ENCODE measurements at places on chromosomes 7 and 10.

GRCh38 chr10:79103129-79103528 is 34.4 kb downstream of the ZMIZ1 start:
- no peak for DNase-seq

- DNase-seq: peak; percentile 72
These were observed 2.9 kb downstream of the FOXL3 start for GRCh38 chr7:292826-293225.

DNA sequence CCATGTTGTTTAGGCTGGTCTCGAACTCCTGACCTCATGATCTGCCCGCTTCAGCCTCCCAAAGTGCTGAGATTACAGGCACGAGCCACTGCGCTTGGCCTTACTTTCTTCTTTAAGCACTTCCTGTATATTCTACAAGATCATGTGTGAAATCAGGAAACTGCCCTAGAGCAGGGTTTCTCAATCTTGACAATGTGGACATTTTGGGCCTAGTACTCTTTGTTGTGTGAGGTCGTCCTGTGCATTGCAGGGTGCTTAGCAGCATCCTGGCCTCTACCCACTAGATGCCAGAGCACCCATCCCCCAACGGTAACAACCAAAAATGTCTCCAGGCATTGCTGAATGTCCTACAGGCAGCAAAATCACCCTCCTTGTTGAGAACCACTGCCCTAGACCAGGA is 24.7 kb downstream of the RRP12 start:
- DNase-seq: no peak

DNA sequence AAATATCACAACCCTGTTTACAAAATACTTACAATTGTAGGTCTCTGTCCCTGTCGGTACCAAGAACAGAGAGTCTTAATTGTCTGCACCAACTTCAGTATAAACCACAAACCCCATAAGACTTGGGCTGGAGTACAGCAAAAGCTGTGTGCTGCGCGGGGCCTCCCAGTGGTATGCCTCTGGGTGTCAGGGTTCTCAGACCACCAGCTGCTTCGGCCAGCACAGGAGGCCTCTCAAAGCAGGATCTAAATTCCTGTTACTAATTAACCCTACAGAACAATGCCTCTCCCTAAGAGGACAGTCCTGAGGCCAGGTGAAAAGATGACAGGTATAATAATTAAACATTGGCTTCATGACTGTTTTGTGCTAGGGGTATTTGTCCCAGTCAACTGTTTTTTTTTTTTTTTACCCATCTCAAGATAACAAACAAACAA is 957 bp upstream of the SVIL start:
- DNase-seq: no peak

DNA sequence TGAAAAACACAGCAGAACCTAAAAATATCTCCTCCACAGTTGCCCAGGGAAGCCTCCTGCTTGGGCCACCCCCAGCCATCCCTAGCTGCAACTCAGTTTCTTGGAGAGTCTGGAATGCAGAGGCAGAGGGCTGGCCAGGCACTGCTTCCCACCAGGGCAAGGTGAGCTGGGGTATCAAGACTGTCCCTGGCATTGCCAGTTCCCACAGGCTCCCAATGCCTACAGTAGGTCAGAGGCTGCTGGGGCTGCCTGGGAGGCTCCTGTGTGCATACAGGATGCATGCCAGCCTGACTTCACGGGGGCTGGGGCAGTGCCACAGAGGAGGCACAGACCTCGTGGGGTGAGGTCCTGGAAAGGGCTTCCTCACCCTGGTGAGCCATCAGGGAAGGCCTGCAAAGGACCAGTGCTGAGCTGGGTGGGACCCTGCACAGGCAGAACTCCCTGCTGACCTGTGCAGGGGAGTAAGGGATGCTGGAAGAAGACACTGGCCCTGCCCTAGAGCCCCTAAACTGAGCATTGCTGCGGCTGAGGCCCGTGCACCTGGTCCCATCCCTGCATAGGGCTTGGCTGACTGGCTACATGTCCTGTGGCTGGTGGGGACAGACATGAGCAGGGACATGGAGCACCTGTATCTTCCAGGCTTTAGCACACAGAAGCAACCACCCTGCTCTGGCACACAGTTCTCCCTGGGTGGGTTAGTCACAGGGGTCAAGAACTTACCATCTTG is 121.9 kb upstream of the RET start:
- DNase-seq: peak; percentile 41

- DNase-seq: no peak
These were observed 20.7 kb downstream of the SKAP2 start for GRCh38 chr7:26843705-26844104.

DNA sequence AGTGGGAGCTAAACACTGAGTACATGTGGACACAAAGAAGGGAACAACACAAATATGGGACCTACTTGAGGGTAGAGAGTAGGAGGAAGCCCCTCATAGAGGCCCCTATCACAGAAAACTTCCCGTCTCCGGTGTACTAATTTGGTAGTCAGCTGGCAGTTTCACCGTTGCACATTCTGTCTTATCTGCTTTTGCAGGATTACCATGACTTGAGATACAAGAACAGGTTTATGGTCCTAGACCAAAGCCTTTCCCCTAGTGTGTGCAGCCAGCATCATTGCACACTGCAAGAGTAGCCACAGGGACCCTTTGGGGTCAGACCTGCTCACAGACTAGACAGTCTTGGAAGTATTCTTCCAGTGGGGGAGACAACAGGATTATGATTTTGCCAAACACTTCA is 5.9 kb upstream of the IFIT1B start:
- no peak for DNase-seq

- DNase-seq: no peak
These were observed 13.0 kb downstream of the HNRNPA2B1 start for GRCh38 chr7:26187380-26188205.

GRCh38 chr10:91664426-91664825 is 31.6 kb upstream of the PPP1R3C start:
- DNase-seq: no peak

- DNase-seq: no peak
These were observed 186.1 kb downstream of the HERPUD2 start for GRCh38 chr7:35508623-35509400.

- DNase-seq: no peak
These were observed 7.8 kb upstream of the LAMB4 start for GRCh38 chr7:108137993-108138392.

GRCh38 chr10:31424473-31424872 is 105.5 kb downstream of the ZEB1 start:
- DNase-seq: no peak

DNA sequence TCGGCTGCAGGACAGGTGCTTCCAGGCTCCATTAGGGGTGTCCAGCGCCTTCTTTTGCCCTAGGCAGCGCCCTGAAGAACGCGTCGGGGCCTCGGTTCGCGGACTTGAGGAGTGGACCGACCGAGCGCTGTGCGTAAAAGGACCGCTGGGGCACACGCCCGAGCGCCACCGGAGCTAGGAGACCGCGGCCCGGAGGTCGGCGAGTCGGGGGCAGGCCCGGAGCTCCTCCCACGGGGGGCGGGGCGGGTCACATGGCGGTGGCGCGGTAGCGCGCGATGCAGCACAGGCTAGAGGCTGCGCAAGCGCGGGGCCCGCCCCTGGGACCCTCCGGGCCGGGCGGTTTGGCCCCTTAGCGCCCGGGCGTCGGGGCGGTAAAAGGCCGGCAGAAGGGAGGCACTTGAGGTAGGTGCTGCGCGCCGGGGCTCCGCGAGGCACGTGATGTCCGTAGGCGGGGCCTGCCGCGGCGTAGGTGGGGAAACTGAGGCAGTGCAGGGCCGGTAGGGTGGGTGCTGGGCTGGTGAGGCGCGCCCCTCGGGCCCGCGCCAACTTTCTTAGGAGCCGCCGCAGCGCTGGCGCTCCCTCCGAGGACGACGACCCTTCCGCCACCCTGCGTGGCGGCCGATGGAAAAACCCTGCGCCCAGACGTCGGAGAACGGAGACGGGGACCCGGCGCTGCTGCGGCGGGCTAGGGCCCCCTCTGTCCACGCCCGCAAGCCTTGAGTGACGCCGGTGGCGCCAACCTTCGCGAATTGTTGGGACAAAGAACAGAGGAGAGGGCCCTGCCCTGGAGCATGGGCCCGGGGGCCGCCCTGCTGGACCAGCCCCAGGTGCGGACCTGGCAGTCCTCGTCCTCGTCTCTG is at the start of gene PRXL2A:
TSS of gene PRXL2A (plus strand) at position 310 of the 860 bp plus-strand sequence. CDS start 11,917 bp downstream, outside the sequence.
- peak; percentile 90 for DNase-seq

DNA sequence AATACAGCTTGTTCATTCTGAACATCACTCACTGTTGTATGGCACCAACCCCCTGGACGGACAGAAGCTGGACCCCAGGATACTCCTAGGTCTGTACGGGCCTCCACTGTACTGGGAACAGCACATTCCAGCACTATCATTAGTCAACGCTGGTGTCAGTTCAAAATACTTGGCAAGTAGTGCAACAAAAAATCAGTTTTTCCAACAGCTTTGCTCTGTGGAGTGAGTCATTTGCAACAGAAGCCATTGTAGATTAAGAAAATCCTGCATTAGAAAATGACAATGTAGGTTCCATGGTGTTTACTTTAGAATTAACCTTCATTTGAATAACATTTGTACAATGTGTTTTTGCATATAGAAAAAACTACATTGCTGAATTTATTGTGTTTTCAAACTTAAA is 266.6 kb downstream of the HDAC9 start:
- DNase-seq: no peak

GRCh38 chr7:122846591-122846990 is 39.7 kb downstream of the CADPS2 start:
- DNase-seq: no peak

DNA sequence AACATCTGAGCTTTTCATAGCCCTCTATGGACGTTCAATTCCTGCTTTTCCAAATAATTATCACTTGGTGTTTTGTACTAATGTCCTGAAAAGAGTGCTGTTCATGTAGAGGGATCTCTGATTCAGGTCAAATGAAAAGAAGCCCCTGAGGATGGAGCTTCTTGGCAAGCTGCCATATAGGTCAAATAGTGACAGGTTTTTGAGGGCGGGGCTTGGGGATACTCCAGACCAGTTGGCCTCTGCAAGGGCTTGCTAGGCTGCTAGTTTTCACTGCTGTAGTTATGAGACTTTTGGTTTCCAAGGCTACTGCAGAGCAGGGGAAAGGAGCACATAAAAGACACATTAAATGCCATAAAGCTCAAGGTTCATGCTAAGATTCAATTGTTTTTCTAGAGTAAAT is 257.2 kb upstream of the CACNA2D1 start:
- no peak for DNase-seq

- no peak for DNase-seq
These were observed 766.3 kb downstream of the DNAJB9 start for GRCh38 chr7:109335951-109336350.

DNA sequence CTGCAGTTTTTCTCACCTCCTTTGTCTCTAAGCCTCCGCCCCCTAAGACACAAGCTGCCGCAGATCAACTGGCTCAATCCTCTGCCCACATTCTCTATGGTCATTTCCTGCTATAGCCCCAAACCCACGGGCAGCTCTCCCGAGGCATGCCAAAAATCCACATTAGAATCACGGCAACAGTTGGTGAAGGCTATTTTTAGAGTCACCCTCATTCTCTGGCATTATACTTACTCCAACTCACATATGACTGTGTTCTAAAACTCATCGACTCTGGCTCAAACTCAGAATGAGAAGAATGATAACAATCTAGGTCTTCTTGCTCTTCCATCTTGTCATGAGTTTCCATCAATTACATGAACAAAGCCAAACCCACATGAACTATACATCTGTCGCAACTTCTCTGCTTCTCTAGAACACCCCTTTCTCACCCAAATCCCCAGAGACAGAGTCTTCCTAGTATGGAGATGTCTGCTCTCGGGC is 10.9 kb upstream of the KIAA1549 start:
- DNase-seq: no peak

GRCh38 chr7:3028071-3028757 is 15.5 kb downstream of the CARD11 start:
- DNase-seq: no peak

DNA sequence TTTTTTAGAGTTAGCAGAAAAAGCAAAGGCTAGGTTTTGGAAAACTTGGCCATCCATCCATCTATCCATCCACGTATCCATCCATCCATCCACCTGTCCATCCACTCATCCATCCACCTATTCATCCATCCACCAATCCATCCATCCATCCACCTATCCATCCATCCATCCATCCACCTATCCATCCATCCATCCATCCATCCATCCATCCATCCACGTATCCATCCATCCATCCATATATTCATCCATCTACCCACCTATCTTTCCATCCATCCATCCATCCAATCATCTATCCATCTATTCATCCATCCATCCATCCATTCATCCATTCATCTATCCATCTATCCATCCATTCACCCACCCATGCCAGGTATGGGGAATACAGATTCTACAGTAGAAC is 81.7 kb upstream of the MPP7 start:
- no peak for DNase-seq

- no peak for DNase-seq
These were observed 23.7 kb upstream of the LAMB1 start for GRCh38 chr7:108026647-108027046.

- DNase-seq: no peak
These were observed 20.6 kb downstream of the KIN start for GRCh38 chr10:7767209-7767608.

DNA sequence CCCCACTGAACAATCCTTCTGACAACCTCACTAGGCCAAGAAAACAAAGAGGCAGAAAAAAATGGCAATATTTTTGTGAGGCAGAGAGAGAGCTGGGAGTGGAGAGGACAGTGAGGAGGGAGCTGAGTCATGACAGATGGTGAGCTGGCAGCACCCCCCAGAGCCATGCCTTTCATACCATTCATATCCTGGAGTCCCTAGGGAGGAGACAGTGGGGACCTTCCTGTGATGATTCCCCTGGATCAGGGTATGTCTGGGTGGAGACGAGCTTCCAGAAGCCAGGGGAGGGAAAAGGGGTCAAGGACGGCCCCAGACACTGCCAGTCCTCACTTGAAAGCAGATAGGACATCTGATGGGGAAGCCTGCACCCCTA is 160.5 kb downstream of the ADAM12 start:
- DNase-seq: no peak

DNA sequence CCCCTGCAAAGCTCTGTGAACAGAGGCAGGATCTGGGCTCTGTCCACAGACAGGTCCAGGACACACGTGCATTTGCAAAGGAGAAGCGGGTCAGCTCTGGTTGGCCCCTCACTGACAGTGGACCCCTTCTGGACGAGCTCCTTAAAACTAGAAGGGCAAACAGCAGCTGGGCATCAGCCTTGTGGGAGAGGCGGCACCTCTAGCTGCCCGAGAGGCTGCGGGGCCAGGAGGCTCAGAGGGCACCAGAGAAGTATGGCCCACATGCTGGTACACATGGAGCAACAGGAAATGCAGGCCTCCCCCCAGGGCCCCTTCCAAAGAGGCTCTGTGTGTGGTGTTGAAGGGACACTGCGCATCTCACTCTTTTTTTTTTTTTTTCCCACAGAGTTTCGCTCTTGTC is 233.0 kb upstream of the TCERG1L start:
- DNase-seq: peak; percentile 66
